Stimulated activated naive CD8-positive, alpha-beta T cell treated with anti-CD3 and anti-CD28 coated beads, Interleukin-15, amount 100 ng/mL, for 72 hours (primary cell): ENCODE measurements at places on chromosomes 1 and 21.

DNA sequence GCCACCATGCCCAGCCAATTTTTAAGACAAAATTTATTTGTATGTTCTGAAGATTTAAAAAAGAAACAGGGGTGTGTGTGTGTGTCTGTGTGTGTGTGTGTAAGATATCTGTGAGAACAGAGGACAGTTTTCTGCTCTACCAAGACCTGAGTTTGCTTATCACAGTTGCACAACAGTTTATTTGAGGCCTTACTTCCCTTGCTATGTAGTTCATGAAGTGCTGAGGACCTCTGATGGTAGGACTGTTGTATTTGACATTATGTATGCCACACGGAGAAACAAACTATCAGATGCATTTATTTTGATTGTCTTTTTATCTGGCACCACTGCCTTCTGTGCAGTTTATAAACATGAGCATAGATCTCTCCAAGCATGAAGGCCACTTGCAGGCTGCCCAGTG, 355.2 kb downstream of the PBX1 start:
- DNase-seq = no peak

GRCh38 chr1:220487297-220487820, 40.6 kb upstream of the MARK1 start:
- no peak for DNase-seq

DNA sequence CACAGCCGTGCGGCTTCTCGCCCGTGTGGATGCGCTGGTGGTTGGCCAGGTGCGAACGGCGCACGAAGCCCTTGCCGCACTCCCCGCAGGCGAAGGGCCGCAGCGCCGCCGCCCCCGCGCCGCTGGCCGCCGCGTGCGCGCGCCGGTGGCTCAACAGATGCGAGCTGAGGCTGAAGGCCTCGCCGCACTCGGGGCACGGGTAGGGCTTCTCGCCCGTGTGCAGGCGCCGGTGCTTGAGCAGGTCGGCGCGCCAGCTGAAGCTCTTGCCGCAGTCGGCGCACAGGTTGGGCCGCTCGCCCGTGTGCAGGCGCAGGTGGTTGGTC, 24.9 kb downstream of the ZNF697 start:
- DNase-seq = no peak

- DNase-seq = no peak
Measured at GRCh38 chr1:66613187-66613586, 79.2 kb downstream of the SGIP1 start.

GRCh38 chr21:45064091-45064490, 10.3 kb upstream of the ADARB1 start:
- DNase-seq = no peak

- DNase-seq = no peak
Measured at GRCh38 chr1:1298861-1299685, 8.7 kb downstream of the ACAP3 start.

DNA sequence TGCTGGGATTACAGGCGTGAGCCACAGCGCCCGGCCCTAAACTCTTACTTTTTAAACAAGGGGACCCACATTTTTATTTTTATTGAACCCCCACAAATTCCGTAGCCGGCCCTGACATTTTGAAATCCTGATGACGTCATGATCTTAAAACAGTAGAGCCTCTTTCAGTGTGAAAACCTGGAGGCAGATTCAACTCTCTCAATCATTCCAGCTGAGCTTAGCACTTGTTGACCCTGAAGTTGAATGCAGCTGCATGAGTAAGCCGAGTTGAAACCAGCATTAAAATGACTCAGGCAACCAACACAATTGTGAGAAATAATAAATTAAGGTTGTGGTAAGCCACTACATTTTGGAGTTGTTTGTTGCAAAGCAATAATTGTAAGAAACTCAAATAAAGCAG, 93.9 kb upstream of the ADGRL4 start:
- DNase-seq = no peak
